ENCODE measurements at places on chromosomes 5 and 9. TPM values are rescaled to one million over a fixed set of nuclear protein-coding genes. Genes with fewer than 3 reads are reported as not detected.

- DNase-seq = no peak
Observed at GRCh38 chr5:133921979-133922378, 46.4 kb downstream of the C5orf15 start.

Gene TRIP13
- 7.4 TPM for polyA plus RNA-seq

- peak; percentile 42 for DNase-seq
Observed at GRCh38 chr5:177447611-177448243, 1.1 kb downstream of the PRR7 start.

DNA sequence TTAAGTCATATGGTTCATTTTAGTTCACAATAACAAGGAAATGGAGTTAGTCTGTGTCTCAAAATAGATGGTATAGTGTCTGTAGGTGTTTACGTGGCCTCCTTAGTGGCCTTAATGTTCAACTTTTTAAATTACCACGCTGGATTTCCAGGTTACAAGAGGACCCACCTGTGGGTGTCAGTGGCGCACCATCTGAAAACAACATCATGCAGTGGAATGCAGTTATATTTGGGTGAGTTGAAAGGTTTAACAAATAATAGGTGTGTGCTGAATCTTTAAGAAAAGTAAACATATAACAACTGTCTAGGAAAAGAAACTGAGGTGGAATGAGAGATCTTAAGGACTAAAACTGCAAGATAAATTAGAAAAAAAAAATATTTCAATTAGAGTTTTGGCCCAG lies 2.9 kb downstream of the UBE2B start:
- DNase-seq = no peak

Gene CCDC183
- polyA plus RNA-seq = 37.9 TPM

GRCh38 chr9:78319197-78320029 lies 22.5 kb downstream of the PSAT1 start:
- DNase-seq = no peak

DNA sequence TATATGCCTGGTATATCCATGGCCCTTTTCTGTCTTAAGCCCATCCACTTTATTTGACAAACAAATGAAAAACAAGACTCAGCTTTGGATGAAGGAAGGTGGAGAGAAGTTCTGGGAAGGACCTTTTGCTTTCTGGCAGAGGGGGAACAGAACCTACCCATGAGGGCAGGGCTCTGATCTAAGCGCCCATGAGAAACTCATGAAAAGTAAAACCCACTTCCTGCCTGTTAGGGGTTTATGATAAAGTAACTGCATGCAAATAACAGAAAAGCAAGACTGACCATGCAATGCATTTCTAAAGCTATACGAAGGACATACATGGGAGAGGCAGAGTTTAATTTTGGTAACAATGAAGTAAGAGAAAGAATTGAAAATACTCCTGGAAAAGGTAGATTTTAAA lies 181.9 kb upstream of the ADRA1B start:
- no peak for DNase-seq

Gene SVEP1
- 5.8 TPM for polyA plus RNA-seq

- DNase-seq = no peak
Observed at GRCh38 chr5:121108725-121109124, 644.6 kb downstream of the PRR16 start.

Gene SPATA31D4
- polyA plus RNA-seq = not detected

GRCh38 chr5:21654-22233 lies 70.2 kb upstream of the PLEKHG4B start:
- peak; percentile 70 for DNase-seq

DNA sequence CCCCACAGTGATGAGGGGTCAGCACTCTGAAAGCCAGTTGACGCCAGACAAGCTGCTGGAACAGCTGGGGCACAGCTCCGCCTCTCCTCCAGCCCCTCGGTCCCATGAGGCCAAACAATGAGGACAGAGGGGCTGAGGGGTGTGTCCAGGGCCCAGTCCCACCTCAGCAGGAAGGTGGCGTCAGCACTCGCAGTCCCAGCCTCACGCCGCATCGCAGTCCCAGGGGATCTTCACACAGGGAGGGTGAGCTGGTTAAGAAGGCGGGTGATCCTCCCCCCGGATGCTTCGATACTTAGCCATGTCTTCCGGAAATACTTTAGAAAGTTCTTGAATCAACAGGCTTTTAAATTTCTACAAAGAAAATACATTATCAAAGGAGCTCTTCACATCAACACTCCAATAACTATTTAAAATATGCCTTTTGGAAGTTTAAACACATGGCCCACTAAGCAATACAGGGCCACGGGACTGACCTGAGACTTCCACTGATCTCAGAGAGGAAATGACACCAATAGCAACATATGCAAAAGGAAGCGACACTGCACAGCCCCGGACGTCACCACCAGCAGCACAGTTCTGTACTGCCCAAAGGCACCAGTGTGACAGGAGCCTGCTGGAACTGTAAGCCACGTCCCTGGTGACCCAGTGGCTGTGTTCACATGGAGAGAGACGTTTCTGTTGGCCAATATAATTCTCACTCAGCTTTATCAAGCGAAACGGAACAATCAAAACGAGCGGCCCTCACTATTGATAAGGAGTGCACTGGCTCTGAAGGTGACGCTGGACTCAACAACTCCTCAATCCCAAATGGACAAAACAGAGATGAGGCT lies 5.9 kb downstream of the MED10 start:
- no peak for DNase-seq

Gene FOXD1
- not detected for polyA plus RNA-seq

GRCh38 chr5:136054142-136055019 lies 25.6 kb downstream of the TGFBI start:
- DNase-seq = no peak

- no peak for DNase-seq
Observed at GRCh38 chr5:68432682-68433081, 217.1 kb downstream of the PIK3R1 start.

GRCh38 chr9:121771851-121772599 lies 120.6 kb downstream of the DAB2IP start:
- DNase-seq = no peak

Gene KCNIP1
- 0.21 TPM for polyA plus RNA-seq

- DNase-seq = no peak
Observed at GRCh38 chr5:177089127-177089526, 2.4 kb downstream of the FGFR4 start.

GRCh38 chr9:83466877-83467276 lies 71.3 kb downstream of the FRMD3 start:
- no peak for DNase-seq

DNA sequence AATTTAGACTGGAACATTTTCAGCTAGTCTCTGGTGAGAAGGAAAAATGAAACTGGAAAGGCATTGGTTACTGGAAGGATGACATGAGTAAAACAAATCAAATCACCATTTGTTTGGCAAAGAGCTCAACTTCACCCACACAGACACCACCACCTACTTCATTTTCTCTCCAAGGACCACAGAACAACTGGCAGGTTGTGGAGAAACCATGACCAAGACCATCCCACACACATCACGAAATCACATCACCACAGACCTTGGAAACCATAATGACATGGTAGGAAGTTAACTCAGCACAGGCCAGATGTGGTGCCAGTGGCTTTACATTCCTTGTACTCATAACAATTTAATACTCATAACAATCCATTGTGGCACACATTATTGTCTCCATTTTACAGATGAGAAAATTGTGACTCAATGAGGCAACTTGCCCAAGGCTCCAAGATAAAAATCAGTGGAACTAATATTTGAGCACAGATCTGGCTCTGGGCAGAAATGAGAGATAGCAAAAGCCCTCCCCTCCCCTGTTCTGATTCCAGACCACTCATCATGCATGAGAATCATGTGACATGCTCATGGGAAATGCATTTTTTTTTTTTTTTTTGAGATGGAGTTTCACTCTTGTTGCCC lies 7.5 kb downstream of the OR1K1 start:
- DNase-seq = no peak

DNA sequence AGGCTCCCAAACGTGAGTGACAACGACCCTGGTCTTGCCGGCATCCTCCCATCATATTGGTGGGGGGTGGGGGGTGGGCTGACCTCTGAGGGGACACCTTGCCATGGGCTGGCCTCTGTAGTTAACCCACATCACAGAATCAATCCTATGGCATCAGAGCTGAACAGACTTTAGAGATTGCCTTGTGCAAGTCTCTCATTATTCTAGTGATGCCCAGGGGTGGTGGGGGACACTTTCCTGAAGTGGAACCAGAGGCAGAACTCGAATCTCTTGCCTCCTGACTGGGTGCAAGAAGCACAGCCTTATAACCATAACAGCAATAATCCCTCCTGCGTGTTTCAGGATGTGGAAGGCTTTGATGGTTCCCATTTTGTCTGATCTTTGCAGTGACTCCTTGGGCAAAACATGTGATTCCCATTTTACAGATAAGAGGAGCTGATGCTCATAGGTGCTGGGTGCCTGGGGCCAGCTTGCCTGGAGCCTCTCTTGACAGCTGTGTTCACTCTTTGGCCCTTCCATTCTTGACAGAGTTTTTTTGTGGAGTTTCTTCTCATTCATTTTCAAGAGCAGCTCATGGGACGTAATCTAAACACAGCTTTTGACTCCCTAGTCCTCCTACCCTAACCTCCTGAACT lies 18.6 kb upstream of the PITX1 start:
- DNase-seq = no peak

Gene CLTA
- polyA plus RNA-seq = 276 TPM

GRCh38 chr9:112726428-112726827 lies 8.5 kb upstream of the INIP start:
- no peak for DNase-seq

Data from small intestine (tissue), 16 donors.